ENCODE measurements at places on chromosomes 5 and 9.

GRCh38 chr9:16290169-16290568 lies 580.3 kb downstream of the BNC2 start:
- no peak for DNase-seq

GRCh38 chr5:126866851-126867636 lies 90.1 kb downstream of the LMNB1 start:
- DNase-seq: no peak

GRCh38 chr5:180331647-180331950 lies 21.5 kb downstream of the GFPT2 start:
- DNase-seq: no peak

DNA sequence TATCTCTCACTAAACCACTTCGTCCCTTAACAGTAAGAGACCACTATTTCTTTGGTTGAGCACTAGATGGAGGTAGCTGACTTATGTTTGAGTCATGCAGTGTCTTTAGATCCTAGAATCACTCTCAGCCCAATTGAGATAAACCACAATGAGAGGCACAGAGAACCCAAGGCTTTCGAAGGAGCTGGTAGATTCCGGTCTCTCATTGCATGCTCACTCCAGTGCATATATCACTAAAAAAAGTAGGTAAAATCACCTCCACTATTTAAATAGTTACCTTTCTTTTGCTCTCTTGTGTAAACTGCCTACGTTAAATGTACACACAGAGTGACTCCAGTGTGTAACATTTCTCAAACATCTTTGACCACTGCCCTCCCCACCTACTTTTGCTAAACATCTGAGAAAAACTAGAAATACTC lies 27.6 kb downstream of the ACTL7A start:
- DNase-seq: no peak

- DNase-seq: no peak
Measured at GRCh38 chr9:114677418-114677817, 4.6 kb downstream of the TEX48 start.

- DNase-seq: peak; percentile 46
Measured at GRCh38 chr5:161925960-161926359, 78.0 kb downstream of the GABRA1 start.

- no peak for DNase-seq
Measured at GRCh38 chr5:126917918-126918614, 112.3 kb downstream of the MARCHF3 start.

DNA sequence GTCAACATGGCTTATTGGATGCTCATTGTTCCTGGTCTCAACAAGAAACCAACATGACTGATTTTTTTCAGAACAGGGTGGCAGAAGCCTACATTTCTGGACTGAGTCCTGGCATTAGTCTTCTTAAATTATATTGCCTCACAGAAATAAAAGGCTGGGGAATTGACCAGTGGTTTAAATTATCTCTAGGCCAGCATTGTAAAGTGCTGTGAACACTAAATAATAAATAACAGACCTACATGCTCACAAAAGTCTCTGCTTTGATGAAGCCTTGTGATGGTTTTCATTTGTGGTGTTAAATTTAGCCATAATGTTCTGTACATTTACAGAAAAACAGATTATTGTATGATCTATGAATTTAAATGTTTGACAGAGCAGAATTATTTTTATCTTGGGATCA lies 44.7 kb upstream of the CD180 start:
- DNase-seq: no peak

DNA sequence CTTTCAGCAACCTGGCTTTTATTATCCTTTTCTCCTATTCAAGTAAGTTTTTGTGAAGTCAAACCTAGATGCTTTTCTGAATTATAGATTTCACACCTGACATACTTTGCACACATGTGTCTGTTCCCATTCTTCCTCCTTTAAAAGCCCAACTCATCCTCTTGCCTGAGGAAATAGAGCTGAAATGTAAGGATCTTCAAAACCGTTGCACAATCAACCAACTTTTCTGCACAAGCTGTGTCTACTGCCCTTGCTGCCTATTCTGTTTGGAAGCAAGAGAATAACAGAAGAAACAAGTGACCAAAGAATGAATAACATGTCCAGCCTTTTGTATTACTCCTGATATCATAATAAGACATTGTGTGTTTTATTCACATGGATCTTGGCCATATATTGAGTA lies 95.1 kb upstream of the ITGA1 start:
- DNase-seq: no peak

DNA sequence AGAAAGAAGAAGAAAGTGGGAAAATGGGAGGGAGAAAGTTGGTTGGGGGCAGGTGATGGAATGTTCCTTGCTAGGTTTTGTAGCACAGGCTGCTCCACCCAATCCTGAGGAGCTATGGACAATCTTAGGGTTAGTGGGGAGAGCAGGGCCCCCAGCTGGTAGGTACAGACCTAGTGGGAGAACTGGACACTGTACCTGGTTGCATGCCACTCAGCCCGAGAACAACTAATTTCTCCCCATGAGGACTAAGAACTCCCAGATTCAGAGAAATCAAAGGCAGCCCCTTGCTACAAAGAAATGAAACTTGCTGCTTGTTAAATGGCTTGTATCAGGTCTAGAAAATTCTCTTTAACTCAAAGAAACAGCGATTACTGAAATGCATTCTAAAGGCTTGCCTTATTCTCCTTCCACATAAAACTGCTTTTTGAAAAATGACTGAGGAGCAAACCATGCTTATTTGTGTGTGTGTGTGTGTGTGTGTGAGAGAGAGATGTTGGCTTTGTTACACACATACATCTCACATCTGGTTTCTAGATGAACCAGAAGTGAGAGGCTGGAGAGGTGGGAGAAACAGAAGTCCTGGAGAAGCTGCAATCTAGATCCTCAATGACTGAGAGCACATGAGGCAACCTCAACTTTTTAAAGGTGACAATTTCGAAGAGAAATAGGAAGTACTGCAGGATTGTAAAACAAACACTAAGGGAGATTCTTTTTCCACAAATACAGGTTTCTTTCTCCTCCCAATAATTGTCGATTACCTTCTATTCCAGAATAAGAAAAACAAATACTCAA lies 28.9 kb downstream of the FYB1 start:
- DNase-seq: no peak

DNA sequence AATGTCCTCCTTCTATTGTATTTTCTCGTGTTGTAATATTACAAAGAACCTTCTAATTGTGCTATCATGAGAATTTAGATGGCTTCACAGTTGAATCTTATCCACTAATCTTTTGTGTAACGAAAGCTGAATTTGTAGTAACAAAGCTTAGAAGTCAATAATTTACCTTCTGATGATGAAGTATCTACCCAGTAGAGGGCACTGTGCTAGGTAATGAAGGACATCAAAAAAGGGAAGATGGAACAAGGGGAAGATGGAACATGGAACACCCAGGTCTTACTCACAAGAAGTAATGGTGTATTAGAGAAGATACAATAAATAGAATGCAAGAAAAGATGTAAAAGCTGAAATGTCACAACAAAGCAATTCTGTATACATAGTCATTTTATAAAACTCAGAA lies 131.0 kb upstream of the CCNG1 start:
- DNase-seq: no peak

DNA sequence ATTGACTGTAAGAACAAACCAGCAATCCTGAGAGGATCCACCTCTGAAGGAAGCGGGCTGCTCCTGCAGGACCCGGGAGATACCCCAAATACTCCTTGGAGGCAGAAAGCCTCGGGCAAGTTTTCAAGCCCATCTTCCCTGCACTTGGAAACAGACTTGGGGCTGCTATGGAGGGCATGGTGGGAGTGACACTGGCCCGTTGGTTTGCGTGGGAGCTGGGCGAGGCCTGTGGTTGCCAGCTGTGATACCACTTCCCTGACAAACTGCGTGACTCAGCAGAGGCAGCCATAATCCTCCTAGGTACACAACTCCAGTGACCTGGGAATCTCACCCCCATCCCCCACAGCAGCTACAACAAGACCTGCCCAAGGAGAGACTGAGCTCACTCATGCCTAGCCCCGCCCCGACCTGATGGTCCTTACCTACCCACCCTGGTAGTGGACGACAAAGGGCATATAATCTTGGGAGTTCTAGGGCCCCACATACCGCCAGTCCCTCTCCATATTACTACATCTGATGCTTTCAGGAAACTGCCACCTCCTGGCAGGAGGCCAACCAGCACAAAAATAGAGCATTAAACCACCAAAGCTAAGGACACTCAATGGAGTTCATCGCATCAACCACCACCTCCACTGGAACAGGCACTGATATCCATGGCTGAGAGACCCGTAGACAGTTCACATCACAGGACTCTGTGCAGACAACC lies 38.1 kb upstream of the VLDLR start:
- DNase-seq: no peak

DNA sequence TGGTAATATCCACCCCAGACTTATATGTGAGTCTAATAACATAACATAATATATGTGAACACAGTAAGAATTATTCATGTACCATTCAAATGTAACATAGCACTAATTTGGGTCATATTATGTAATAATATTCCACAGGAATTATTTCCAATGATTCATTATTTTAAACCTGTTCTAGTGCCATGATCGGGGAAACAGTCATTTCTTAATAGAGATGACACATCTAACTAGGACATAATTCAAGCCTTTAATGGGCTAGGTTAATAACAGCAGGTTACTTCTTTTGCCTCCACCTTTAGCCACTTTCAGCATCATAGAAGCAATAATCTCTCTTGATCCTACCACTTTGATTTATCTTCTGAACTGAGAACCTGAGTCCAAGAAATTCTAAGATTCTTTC lies 12.3 kb downstream of the SPINK9 start:
- no peak for DNase-seq

- DNase-seq: no peak
Measured at GRCh38 chr5:169009123-169009522, 291.8 kb downstream of the SLIT3 start.

DNA sequence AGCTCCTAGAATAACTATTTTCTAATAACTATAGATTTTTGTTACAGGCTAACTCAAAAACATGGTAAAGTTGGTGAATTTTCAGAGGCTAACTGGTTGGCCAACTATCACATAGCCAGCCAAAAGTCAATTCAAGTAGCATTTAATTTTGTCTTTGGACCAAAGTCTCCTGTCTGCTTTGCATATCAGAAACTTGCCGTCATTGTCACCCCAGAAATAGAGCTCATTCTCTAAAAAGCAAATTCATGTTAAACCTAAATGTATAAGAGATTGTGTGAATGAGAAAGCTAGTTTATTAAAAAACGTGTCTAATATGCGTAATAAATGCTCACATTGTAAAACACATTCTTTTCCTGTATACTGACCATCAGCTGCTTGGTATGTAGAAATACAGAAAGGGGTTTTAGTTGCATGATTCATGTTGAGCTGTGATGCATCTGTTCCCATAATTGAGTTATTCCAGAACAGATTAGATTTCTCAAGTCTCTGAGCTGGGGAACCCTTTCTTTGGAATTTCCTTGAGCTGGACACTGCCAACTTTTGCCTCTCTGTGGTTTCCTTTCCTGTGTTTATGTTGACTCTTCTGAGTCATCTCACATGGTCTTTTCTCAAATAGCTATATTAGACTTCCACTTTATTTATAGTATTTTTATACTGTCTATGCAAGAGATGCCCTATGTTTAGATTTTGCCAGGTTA lies 7.3 kb downstream of the SRFBP1 start:
- DNase-seq: no peak

GRCh38 chr9:114347675-114348074 lies 18.0 kb downstream of the ORM2 start:
- no peak for DNase-seq

- DNase-seq: no peak
Measured at GRCh38 chr5:41071242-41071641, at the start of gene MROH2B. TSS of gene MROH2B (minus strand) at chr5:41071342. CDS start at chr5:41070852, 490 bp downstream.

DNA sequence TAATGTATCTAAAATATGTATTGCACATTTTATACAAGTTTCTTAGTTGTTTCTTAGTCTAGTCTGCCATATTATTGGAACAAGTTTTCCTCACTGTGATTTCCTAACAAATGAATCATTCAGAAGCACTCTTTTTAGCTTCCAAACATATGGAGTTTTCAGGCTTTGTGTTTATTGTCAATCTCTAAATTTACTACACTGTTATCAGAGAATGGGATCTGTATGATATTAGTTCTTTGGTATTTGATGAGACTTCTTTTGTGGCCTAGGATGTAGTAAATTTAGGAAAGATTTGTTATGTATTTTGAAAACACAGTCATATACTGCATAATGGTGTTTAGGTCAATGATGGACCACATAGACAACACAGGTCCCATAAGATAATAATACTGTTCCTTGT lies 25.7 kb downstream of the SREK1IP1 start:
- no peak for DNase-seq

- DNase-seq: no peak
Measured at GRCh38 chr5:97071101-97071500, 71.3 kb downstream of the LIX1 start.

- DNase-seq: no peak
Measured at GRCh38 chr9:135251996-135252760, 164.7 kb downstream of the OLFM1 start.

DNA sequence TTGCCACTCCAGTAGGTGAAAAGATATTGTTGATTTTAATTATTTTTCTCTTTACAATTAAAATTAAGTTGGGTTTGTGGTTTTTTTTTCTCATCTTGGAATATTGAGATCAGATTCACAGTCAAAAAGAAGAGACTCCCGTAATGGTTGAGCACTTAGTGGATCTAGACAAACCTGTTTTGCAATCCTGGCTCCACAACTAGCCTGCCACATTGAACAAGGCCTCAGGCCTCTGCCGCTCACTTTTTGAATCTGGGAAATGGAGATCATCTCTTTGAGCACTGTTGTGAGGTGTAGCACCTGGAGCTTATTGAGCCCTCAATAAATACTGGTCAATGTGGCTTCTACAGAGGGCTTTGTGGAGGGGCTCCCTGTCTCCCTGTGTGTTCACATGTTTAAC lies 37.1 kb upstream of the RARS1 start:
- no peak for DNase-seq

- DNase-seq: no peak
Measured at GRCh38 chr9:136722969-136723356, 10.6 kb downstream of the DIPK1B start.

DNA sequence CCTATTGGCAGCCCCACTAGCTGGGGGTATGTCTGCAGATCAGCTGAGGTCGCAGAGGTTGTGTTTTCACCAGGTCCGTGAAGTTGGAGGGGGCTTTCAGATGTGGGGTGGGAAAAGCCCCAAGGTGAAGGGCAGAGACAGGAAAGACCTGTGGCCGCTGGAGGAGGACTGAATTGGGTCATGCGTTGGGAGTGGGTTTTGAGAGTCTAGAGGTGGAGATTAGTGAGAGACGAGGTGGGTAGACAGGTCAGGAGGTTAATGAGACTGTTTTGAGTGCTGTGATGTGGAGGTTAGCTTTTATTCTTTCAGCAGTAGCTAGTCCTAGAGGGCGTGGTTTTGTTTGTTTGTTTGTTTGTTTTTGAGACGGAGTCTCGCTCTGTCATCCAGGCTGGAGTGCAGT lies 10.3 kb downstream of the SNX30 start:
- no peak for DNase-seq

DNA sequence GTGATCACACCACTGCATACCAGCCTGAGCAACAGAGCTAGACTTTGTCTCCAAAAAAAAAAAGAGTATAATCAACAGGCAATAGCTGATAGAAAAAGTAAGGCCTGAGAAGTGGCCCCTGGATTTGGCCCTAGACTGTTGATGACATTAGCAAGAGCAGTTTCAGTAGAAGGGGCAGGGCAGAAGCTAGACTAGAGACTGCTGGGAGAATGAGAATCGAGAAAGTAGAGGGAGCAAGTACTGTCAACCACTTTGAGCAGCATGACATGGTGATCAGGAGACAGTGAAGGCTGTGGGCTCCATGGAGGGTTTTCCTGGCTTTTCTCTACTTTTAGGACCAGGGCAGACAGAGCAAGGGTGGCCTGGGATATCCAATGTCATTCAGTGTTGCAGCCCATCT lies 34.9 kb upstream of the B4GALT1 start:
- no peak for DNase-seq

All from H1 (cell line).